ENCODE measurements at places on chromosomes 5 and 9.

DNA sequence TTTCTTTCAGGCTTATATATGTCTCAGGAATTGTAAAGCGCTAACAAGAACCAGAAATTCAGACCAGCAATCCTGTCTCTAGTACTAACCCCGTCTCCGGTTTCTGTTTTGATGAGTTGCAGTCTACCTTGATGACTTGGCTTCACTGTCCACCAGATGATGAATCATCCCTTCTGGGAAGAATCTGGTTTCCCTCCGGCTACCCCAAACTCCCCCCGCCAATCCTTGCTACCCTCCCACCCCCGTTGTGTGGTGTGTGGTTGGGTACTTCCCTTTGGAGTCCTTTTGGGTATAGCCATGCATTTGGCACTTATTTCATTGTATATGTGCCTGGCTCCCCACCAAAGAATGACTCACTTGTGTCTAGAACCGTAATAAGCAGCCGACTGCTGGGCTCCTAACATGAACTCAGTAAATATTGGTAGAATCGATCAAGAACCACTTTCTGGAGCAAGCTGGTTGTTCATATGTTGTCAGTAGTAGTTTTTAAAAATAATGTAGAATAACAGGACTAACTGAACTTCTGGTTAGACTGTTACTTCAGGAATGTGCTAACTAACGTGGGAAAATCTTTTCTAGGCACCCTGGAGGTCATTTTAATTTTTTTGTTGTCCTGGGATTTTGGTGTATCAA lies 8.3 kb upstream of the TGFBI start:
- peak; percentile 36 for DNase-seq

DNA sequence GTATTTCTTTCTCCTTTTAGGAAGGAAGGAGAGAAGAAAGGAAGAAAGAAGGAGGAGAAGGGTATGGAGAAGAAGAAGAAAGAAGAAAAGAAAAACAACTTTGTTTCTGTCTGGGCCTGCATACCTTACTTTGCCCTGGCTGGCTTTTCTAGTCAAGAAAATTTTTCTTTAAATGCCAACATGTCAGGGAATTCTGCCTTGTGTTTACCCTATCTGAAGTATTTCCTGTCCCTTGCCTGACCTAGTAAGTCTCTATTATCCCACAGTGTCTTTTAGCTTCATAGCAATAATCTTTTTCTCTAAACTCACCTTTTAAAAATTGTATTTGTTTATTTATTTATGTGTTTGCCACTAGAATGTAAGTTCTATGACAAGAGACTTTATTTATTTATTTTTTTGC lies 1864.1 kb downstream of the EFNA5 start:
- DNase-seq: no peak

DNA sequence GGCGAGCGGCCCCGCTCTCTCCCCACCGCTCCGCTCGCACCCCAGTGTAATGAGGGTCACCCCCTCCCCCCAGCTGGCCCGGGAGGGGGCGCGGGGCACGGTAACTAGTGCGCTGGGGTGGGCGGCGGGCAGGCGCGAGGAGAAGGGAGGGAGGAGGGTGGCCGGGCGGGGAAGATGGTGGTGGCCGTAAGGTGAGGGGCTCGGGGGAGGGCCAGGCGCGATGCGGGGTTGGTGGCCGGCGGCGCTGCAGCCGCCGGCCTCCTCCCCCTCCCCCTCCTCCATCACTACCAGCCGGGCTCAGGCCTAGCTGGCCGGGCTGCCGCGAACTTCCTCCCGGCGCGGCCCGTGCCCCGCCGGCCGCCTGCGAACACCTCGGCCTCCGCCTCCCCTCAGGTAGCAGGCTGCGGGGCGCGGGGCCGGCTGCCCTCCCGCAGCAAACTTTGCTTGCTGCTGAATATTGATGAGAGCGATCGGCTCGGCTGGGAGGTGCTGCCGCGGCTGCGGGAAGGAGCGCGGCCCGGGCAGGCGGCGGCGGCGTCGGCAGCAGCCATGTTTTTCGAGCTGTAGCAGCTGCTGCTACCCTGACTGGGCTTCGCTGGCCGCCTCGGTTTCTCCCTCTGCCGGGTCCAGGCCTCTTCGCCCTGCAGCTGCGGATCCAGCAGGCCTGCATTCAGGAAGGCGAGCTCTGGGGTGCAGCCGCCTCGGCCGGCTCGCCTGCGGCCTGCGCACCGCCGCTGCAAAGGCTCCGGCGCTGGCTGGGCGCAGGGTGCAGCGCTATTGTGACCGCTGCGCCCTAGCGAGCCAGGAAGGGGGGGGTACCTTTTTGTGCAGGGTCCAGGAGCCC lies 502 bp downstream of the NSD1 start:
- DNase-seq: peak; percentile 23

DNA sequence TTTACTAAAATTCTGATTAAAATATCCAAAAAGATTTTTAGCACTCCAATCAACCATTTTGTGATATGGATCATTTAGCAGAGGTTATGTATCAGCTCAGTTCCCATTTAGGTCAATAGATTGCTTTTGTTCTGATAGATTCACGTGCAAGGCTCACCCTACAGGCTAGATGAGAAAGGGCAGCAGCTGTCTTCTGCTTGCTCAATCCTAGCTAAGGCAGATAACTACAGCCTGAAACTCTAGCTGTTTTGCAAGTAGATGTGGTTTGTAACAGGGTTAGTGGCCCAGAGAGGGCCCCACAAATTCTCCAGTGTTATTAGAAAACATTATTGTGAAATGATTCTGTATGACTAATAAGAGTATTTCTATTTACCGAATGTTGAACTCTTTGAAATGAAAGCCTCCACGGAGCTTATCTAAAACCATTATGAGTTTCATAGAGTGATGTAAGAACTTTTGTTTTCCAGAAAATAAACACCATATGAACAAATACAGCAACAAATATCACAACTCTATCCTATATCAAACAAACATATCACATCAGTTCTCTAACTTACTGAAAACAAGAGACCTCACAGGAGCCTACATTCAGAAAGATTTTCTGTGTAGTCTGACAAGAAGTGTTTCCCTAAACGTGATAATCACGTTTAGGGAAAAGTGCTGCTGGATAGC lies 841.9 kb upstream of the ACO1 start:
- peak; percentile 39 for DNase-seq

GRCh38 chr9:34716711-34717110 lies 6.8 kb upstream of the CCL21 start:
- DNase-seq: no peak

DNA sequence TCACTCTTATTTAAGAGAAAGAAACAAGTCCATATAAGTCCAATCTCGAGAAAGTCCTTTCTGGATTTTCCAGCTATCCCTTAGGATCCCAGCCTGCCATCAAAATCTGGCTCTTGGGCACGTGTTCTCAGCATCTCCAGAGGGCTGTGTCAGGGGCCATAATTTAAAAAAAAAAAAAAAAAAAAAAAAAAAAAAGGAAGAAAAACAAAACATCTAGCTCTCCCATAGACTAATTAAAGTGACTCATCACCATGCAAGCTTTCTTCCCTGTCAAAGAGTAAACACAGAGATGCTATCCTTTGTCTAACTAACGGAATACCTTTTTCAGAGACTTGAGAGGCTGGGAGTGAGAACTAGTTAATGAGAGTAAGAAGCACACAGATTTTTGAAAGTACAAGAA lies 44.9 kb upstream of the MYO10 start:
- no peak for DNase-seq

DNA sequence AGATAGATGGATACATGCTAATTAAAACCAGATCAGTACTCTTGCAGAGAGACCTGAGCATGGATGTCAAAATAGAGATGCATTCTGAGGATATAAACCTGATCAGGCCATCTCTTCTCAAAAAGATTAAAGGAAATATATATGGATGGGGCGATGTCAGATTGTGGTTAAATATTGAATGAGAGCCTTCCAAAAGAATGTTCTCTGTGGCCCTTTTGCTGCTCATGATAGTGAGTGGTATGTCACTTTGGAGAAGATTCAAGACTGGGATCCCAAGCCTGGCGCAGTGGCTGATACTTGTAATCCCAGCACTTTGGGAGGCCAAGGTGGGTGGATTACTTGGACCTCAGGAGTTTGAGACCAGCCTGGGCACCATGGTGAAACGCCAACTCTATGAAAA lies 20.5 kb downstream of the ZNF131 start:
- DNase-seq: no peak

- DNase-seq: no peak
Measured at GRCh38 chr9:137427454-137428310, 4.5 kb downstream of the NOXA1 start.

- no peak for DNase-seq
Measured at GRCh38 chr5:75648712-75649111, 37.5 kb downstream of the ANKDD1B start.

DNA sequence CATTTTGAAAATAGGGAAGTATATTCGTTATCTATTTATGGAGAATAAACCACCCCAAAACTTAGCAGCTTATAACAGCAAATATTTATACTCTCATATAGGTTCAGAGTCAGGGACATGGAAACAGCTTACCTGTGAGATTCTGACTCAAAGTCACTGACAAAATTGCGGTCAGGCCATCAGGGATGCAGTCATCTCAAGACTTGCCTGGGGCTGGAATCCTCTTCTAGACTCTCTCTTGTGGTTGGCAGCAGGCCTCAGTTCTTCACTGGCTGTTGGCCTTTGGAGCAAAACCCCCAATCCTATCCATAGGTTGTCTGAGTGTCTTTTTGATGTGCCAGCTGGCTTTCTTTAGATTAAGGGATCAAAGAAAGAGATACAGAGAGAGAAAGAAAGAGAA lies 275.6 kb downstream of the SEC61B start:
- DNase-seq: no peak

- no peak for DNase-seq
Measured at GRCh38 chr5:180160789-180161188, 48.2 kb downstream of the RASGEF1C start.

DNA sequence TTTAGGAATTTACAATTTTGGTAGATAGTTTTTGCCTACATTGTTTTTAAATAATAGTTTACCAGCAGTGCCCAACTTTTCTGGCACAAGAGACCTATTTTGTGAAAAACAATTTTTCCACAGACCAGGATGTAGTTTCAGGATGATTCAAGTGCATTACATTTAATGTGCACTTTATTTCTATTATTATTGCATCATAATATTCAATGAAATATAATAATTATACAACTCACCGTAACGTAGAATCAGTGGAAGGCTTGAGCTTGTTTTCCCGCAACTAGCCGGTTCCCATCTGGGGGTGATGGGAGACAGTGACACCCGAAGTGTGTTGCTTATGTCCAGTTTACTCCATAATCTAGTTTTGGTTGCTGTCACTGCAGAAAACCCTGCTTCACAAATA lies 3.5 kb upstream of the HNRNPA0 start:
- DNase-seq: no peak

DNA sequence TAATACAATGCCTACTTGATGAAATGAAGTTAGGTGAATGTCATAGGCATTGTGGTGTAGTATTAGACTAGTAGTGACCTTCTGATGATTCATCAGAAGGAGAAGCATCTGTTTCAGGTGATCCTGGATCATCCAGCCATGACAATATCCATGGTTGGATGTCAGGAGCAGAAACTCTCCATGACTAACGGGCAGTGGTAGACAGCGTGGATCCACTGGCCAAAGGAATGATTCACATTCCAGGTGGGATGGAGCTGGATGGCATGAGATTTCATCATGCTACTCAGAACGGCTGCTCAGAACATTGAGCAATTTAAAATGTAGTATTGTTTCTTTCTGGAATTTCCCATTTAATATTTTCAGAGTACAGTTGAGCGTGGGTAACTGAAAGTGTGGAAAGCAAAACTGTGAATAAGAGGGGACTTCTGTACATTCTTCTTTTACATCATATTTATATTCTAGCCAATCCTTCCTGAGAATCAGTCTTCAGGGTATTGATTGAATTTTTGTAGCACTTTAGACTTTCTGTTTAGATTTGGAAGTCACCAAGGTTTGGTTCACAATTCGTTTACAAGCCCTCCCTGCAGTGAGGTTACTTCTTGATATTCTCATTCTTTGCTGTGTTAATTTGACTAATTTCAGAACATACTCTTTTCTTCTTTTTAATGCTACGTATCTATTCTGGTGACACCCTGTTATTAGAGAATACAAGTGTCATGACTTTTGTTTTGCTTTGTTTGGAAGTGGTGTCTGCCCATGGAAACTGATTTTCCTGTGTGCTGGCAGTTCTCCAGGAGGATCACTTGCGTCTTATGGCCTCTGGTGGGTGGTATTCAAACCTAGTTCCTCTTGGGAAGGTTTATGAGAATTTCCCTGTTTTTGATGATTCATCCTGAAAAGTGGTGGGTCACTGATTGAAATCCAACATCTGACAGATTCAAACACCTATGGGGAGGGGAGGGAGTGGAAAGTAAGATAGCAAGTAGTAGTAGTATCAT lies 12.2 kb upstream of the CLINT1 start:
- no peak for DNase-seq

GRCh38 chr9:69760278-69760610 lies 433 bp upstream of the PTAR1 start:
- DNase-seq: no peak

DNA sequence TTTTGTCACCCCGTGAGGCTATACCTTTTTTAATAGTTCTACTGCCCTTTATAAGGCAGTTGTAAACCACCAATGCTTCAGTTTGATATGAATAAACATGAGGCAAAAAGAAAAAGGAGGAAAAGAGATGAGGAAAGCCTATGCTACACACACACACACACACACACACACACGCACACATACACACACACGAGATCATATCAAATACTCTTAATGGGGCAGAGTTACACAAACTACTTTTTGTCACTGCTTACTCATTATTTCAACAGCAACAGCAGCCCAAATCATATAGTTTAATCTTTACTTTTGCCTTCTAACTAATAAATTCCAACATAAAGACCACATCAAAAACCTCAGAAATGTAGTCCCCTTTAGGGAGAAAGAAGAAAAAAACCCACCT lies 116.8 kb upstream of the PAM start:
- DNase-seq: no peak

DNA sequence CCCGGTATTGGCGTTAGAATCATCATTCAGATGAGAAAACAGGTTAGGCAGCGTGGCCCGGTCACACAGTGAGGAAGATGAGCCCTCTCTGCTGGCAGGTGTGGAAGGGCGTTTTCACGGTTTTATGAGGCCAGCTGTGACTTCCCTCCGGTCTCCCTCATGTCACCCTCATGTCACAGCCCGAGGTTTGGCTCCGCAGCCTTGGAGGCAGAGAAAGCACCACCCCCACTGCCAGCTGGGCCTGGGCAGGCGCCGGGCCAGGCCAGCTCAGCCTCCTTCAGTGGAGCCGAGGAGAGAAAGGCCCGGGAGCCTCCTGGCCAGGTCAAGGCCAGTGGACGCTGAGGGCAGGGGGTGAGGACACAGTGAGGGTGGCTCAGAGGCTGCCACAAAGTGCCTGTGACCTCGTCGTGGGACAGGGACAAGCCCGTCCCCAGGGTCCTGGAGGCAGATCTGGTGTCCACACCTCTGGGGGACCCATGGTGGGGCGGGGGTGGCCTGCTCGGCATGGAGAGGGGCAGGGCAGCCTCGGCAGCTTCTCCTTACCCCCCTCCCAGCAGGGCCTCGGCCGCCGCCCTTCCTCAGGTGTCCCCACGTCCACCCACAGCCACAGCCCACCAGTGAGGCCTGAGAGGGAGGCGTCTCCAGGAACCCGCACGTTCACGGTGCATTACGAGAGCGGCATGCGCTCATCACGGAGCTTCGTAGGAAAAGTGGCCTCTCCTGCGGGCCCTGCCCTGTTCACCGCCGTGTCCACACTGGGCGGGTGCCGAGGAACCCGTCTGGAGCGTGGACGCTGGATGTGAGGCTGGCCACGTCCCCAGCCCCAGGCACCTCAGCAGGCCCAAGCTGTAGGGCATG lies 32.2 kb downstream of the EXD3 start:
- no peak for DNase-seq

- no peak for DNase-seq
Measured at GRCh38 chr9:98778711-98779530, 17.4 kb downstream of the ANKS6 start.
